ENCODE measurements at places on chromosomes 7 and 10.
A peak's percentile ranks its signal among the peaks of the same experiment; 100 is the strongest.

GRCh38 chr7:41656366-41656765, 46.5 kb downstream of the INHBA start:
- DNase-seq: no peak

- DNase-seq: no peak
These were observed 420.8 kb upstream of the AUTS2 start for GRCh38 chr7:69177461-69177861.

- no peak for DNase-seq
These were observed 4.4 kb downstream of the NKX6-2 start for GRCh38 chr10:132781556-132781955.

GRCh38 chr10:44961230-44961571, 1.6 kb downstream of the RASSF4 start:
- DNase-seq: no peak

DNA sequence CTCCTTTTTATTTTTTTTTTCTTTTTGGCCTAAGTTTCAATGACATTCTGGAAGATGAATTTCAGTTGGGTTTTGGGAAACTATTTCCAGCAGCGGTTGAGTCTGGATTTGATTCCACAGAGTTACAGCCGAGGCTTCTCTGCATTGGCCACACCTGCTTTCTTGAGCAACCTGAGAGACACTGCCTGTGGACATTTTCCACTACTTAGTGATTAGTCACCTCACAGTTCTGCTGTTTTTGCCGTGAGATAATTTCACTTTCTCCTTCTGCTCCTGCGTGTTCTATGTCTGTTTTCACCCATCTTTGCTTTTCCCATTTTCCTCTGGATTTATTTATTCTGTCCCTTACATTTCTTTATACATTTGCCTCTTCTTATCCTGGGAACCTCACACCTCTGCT, 243.0 kb downstream of the BICC1 start:
- DNase-seq: no peak

DNA sequence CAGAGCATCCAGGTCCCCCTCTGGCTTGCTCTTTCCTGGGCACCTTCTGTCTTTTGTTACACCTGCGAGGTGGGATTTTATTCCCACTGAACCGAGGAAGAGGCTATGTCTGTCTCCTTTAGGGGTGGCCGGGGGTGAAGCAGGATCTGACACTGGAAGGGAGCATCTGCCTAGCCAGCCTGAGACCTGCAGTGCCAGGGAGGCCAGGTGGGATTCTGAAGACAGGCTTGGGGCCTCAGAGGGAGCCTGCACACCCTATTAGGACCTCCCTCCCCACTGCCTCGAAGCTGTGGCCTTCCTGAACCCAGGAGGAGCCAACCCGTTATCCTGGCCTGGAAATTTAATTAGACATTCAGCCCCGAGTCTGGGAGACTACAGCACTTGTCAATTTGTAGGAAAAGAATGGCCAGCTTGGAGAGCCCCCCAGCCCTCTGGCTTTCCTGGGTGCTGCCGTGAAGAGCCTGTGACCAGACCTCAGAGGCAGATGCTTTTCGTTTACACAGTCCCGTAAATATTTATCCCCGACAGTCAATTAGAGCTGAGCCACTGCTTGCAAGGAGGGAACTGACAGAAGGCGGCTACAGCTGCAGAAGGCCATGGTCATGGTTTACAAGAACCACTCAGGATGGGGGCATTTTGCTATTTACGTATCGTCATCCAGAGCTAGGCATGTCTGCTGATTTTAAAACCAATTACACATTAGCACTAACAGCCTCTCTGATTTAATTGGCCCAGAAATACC, 19.7 kb downstream of the CHAT start:
- peak; percentile 18 for DNase-seq

- DNase-seq: no peak
These were observed 523.9 kb downstream of the SUGCT start for GRCh38 chr7:40658729-40659128.

DNA sequence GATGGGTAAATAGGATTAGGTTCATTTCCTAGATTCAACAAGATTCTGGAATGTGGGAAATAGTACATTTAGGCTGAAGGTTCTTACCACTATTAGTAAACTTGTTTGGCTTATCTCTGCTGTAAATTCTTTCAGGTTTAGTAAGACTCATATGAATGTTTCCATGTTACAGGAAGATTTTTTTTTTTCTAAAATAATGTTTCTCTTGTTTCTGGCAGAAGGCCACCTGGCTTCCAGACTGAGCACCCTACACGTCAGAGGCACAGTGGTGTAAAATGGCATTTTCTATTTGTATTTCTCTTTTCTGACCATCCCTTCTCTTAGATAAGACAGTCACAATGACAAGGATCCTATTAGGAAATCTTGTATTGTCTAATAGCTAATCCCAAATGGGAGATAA, 22.7 kb upstream of the AASS start:
- no peak for DNase-seq

DNA sequence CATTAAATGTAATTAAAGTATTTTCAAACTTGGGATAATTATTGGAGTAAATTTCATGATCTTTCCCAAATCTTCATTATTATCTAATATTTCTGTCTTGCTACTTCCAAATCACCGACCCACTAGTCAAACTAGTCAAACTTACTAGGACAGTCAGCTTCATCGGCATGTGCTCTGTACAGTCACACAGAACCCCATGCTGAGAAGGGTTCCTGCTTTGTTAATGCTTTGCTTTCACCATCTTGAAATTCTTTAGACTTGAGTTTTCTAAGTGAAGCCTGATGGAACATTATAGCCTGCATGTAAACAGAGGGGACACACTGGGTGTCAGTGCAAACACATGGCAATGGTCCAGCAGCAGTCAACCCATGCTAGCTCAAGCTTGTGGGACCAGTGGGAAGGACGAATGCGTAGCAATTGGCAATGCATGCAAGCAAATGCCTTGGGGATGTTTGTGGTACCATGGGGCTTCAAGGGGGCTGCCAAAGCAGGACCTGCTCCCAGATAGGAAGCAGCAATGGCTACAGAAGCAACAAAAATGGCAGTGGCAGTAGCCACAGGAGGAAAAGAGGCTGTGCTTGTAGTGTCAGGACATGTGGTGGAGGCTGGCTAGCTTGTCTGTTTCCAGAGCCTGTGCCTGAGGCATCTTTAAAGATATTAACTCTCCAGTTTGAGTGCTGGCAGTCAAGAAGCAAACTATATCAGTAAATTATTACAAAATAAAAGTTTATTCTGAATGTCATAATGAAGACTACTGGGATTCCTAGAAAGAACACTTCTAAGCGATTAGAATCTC, 441.1 kb upstream of the SEMA3D start:
- no peak for DNase-seq

GRCh38 chr7:66930341-66930740, 9.3 kb downstream of the TMEM248 start:
- DNase-seq: peak; percentile 52

GRCh38 chr7:134602881-134603451, 43.7 kb upstream of the BPGM start:
- no peak for DNase-seq

- DNase-seq: no peak
These were observed 30.3 kb upstream of the ATP6V0A4 start for GRCh38 chr7:138828302-138828701.
